Fibroblast of lung (primary cell): ENCODE measurements at places on chromosomes 5 and 9. TPM values are rescaled to one million over a fixed set of nuclear protein-coding genes. Genes with fewer than 3 reads are reported as not detected.

The ANKRD18B gene
- under 0.01 and 0.17 TPM in 2 replicates for total RNA-seq

The C5orf52 gene
- total RNA-seq: not detected in 2 replicates

The PCDHA6 gene
- 0.51 and 3.6 TPM in 2 replicates for total RNA-seq

The ANKRD34B gene
- total RNA-seq: not detected in 2 replicates

The FAM200C gene
- 4.9 and 5.3 TPM in 2 replicates for total RNA-seq

The PHAX gene
- 51.4 and 54.5 TPM in 2 replicates for total RNA-seq

The WDR38 gene
- not detected in 2 replicates for total RNA-seq

The TRPM3 gene
- total RNA-seq: 0.50 and 0.51 TPM in 2 replicates

The LCN9 gene
- total RNA-seq: not detected in 2 replicates

The NMUR2 gene
- not detected in 2 replicates for total RNA-seq

The SOX30 gene
- under 0.01 TPM in 1 of 2 replicates, not detected in the other for total RNA-seq

The FOXE1 gene
- total RNA-seq: not detected in 2 replicates

The OTULINL gene
- under 0.01 and 0.17 TPM in 2 replicates for total RNA-seq

The ACOT12 gene
- total RNA-seq: 0.26 and 2.0 TPM in 2 replicates

The HMMR gene
- 1.3 and 19.7 TPM in 2 replicates for total RNA-seq

The ACER2 gene
- 2.6 and 4.5 TPM in 2 replicates for total RNA-seq

The CDH9 gene
- total RNA-seq: not detected in 2 replicates

The PPP1R26 gene
- 8.7 and 8.9 TPM in 2 replicates for total RNA-seq

The ZNG1A gene
- 17.7 and 23.4 TPM in 2 replicates for total RNA-seq

The AGXT2 gene
- total RNA-seq: not detected in 2 replicates

The GLRX gene
- total RNA-seq: 54.2 and 91.8 TPM in 2 replicates

The PCDHGA12 gene
- 9.2 and 13.7 TPM in 2 replicates for total RNA-seq

The PIP5K1B gene
- total RNA-seq: under 0.01 TPM in 2 replicates

The NR2F1-AS1 gene
- total RNA-seq: 33.6 and 44.6 TPM in 2 replicates

The PCDHB13 gene
- 0.26 and 1.5 TPM in 2 replicates for total RNA-seq

The SPATA6L gene
- total RNA-seq: 0.77 and 1.2 TPM in 2 replicates

The ANGPTL2 gene
- total RNA-seq: 108 and 163 TPM in 2 replicates

The PCDHA4 gene
- total RNA-seq: 0.51 and 1.2 TPM in 2 replicates

The RHOBTB3 gene
- total RNA-seq: 222 and 337 TPM in 2 replicates

The IL31RA gene
- 2.1 and 2.6 TPM in 2 replicates for total RNA-seq

The MYORG gene
- total RNA-seq: 0.26 and 0.83 TPM in 2 replicates

The FOXD4L4 gene
- 0.26 TPM in 1 of 2 replicates, not detected in the other for total RNA-seq

The OR13D1 gene
- total RNA-seq: not detected in 2 replicates

The PLPPR1 gene
- total RNA-seq: not detected in 2 replicates

The ARHGEF39 gene
- total RNA-seq: under 0.01 and 0.66 TPM in 2 replicates

The FOXD4L5 gene
- total RNA-seq: under 0.01 TPM in 2 replicates

The ZNF618 gene
- 5.4 and 8.6 TPM in 2 replicates for total RNA-seq

The GFRA3 gene
- not detected in 2 replicates for total RNA-seq

The RNF183 gene
- total RNA-seq: not detected in 2 replicates

The ZNF484 gene
- 13.1 and 15.4 TPM in 2 replicates for total RNA-seq

The GABBR2 gene
- total RNA-seq: under 0.01 and 0.33 TPM in 2 replicates
